Stimulated activated CD4-positive, alpha-beta T cell treated with anti-CD3 and anti-CD28 coated beads, Interleukin-2, amount 100 ng/mL, for 48 hours (primary cell): ENCODE measurements at places on chromosomes 4 and X.

GRCh38 chr4:86560447-86560846, 33.7 kb upstream of the PTPN13 start:
- no peak for DNase-seq

DNA sequence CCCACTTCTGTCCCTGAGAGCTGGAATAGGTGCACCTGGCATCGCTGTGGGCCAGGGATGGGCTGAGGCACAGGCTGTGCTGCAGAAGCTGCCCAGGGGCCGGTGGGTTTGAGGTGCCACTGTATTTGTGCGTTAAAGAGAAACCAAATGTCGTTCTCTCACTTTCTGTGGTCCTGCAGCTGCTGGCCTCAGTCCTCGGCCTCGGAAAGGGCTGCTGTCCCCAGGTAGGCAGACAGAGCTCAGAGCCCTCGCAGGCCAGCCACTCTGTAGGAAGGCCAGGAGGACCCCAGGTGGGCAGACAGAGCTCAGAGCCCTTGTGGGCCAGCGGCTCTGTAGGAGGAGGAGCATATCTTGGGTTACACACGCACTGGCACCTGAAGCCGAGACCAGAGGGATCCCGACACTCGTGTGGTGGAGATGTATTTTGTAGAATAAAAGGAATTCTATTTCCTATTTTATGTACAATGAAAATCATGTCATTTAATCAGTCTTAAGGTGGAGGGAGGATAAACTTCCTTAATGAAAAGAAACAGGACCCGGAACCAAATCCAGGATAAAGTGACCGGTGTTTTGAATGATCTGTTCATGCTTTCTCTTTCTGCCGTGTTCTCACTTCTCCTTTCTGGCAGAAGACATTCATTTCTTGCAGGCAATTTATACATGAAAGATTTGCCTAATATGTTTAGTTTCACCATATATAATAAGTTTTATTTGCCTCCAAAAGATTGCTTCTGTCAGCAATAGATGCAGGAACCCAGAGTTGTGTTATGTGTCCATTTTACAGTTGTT, 54.4 kb upstream of the HGFAC start:
- no peak for DNase-seq

- no peak for DNase-seq
Measured at GRCh38 chr4:79851625-79852304, 221.3 kb downstream of the ANTXR2 start.

GRCh38 chr4:100889401-100889800, 371.6 kb upstream of the EMCN start:
- DNase-seq = no peak

DNA sequence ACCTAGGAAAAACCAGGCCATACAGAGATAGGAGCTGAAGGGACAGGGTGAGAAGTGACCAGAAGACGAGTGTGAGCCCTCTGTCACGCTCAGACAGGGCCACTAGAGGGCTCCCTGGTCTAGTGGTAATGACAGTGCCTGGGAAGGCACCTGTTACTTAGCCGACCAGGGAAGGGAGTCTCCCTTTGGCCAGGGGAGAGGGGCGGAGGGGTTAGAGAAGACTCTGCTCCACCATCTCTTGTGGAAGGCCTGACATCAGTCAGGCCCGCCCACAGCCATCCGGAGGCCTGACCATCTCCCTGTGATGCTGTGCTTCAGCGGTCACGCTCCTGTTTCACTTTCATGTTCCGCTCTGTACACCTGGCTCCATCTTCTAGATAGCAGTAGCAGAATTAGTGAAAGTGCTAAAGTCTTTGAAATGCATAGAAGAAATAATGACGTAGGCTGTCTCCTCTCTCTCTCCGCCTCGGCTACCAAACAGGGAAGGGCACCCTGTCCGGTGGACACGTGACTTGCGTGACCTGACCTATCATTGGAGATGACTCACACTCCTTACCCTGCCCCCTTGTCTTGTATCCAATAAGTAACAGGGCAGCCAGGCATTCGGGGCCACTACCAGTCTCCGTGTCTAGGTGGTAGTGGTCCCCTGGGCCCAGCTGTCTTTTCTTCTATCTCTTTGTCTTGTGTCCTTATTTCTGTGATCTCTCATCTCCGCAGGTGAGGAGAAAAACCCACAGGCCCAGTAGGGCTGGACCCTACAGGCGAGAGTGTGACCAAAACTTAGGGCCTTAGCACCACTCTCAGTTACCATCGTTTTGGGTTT, 26.7 kb downstream of the HTT-AS start:
- peak; percentile 60 for DNase-seq

- no peak for DNase-seq
Measured at GRCh38 chr4:156638925-156639605, 332.5 kb downstream of the PDGFC start.

- DNase-seq = no peak
Measured at GRCh38 chr4:123849495-123849894, 452.9 kb downstream of the SPRY1 start.

DNA sequence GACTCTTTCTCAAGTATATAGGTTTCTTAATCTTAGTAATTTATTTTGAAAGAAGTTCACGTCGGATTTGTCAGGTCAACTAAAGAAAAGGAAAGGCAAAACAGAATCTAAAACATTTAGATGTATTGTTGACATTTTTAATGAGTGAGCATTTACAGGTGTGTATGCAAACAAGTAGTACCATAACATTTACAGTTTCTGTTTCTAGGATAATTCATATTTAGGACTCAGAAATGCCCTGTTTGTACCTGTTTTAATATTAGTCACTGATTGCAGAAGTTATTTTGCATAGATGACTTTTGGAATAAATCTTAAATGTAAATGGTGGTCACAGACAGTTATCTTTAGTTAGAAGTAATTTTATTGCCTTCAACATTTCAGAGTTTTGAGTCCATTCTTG, 151.3 kb upstream of the NUDT6 start:
- no peak for DNase-seq

- DNase-seq = no peak
Measured at GRCh38 chrX:23670528-23670927, 3.2 kb downstream of the PRDX4 start.

DNA sequence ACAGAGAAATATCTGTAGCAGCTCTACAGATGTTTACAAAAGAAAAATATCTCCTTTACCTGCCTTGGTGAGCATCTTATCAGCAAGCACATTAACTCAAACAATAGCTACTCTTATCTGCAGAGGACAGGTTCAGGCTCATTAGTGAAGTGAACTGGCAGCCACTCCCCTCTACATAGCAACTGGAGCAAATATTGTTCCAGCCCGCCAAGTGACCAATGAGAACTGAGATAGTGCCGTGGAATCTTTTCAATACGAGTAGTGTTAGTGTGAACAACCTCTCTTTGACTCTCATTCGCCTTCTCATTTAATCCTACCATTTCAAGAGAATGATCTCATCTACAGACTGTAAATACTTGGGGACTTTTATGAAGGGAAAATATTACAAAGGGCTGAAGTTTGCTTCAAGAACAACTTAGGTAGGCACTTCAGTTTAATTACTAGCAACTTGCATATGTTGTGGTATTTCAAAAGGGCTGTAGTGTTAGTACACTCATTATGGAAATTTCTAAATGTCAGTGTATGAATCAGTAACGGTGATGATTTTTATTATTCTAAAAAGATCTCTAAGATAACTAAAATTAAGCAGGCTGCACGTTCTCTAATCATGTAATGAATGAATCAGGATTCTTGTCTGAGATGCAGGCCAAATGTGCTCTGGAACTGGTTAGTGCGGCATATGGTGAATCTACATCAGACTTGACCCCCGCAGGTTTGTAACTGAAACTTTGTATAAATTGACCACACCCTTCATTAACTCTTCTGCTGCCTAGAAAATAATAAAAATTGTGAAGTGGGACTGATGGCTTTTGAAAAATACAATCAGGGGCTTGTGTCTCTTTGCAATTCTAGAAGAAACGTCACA, 72.4 kb downstream of the PALLD start:
- no peak for DNase-seq

GRCh38 chr4:15809466-15809865, 31.3 kb downstream of the CD38 start:
- no peak for DNase-seq

DNA sequence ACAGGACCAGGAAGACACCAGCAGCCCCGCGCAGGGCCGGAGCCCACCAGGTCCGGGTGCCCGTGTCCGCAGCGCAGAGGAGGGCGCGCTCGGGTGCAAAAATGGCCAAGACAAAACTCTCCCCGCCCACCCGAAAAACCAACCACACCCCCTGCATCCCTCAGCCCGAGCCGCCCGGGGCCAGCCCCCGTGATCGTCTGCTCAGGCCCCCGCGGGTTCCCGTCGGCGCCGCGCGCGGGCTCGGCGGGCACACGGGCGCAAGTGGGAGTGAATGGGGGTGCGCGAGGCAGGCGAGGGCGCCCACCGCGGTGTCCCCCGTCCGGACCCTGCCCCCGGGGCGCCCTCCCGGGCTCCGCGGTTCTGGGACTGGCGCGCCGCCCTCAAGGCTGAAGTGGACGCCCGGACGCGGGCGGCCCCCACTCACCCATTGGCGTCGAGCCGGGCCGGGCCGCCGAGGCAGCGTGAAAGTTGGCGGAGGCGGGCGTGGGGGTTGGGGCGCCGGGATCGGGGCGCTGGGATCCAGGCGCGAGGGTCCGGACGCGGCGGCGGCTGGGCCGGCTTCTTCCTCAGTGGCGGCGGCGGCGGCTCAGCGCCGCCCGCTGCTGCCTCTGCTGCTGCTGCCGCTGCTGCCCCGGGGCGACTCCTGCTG, 393 bp downstream of the SH3KBP1 start:
- no peak for DNase-seq

- DNase-seq = no peak
Measured at GRCh38 chr4:101155945-101156344, 191.4 kb downstream of the PPP3CA start.

- DNase-seq = no peak
Measured at GRCh38 chrX:31243804-31244203, 172.0 kb upstream of the FTHL17 start.

DNA sequence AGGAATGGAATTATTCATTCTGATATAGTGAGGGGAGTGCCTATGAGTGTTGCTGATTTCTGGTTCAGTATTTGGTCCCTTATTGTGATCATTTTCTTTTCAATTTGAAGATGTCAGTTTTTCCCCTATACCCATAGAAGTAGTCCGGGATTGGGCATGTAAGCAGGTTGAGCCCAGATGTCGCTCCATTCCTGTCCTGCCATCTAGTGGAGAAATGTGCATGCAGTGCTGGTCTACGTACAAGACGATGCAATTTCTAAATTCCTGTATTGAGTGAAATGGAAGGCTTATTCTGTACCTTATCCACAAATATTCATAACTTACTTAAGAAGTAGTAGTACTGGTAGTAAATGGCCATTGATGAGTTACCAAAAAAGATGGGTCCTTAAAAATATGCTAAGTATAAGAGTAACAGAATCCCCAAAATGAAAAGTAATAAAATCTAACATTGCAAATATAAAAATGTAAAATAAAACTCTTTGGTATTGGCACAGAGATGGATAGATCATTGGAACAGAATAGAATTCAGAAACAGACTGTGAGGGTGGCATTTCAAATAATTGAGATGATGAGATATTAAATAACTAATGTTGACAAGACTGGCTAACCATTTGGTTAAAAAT, 60.9 kb downstream of the UGT8 start:
- peak; percentile 10 for DNase-seq

GRCh38 chrX:23103546-23103945, 103.8 kb downstream of the DDX53 start:
- DNase-seq = no peak

DNA sequence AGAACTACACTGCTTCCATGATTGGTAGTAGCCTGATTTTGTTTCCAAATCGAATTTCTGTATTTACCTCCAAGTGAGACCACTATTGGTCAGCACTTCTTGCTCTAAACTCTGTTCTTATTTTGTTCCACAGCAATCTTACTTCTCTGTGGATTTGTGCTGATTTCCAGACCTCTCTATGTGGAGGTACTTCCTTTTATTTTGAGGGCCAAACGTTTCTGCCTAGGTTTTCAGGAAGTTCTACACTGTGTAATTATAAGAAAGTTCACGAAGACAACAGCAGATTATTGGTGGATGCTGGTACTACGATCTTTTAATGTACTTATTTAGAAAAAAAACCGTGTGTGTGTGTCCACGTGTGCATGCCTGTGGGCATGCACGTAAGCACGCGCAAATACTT, 46.7 kb downstream of the DTHD1 start:
- DNase-seq = no peak

- no peak for DNase-seq
Measured at GRCh38 chr4:173128199-173128890, 40.3 kb upstream of the GALNT7 start.

GRCh38 chrX:40131654-40132337, 34.0 kb upstream of the BCOR start:
- no peak for DNase-seq

DNA sequence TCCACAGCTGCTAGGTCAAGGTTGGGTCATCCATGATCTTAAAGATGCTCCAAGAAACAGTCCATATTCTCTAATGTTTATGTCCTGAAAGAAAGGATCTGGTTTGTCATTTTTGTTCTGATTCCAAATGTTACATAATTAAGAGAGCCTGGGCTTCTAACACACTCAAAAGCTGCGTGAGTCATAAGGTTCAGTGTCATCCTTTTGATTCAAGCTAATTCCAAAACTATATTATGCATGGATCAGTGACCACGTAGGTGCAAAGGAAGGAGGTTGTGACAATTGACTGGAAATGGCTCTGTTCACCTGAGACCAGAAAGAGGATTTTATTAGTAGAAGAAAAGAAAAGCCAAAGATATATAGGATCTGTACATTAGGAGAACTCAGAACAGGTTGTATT, 268.7 kb upstream of the GK2 start:
- DNase-seq = no peak

- DNase-seq = no peak
Measured at GRCh38 chr4:113358784-113359183, 309.3 kb downstream of the ANK2 start.
